HL-60 (cell line): ENCODE measurements at places on chromosomes 2 and 18.

GRCh38 chr2:238710787-238711186 is 137.1 kb upstream of the TWIST2 start:
- DNase-seq = no peak

- no peak for DNase-seq
Observed at GRCh38 chr2:123614596-123614995, 410.5 kb upstream of the CNTNAP5 start.

DNA sequence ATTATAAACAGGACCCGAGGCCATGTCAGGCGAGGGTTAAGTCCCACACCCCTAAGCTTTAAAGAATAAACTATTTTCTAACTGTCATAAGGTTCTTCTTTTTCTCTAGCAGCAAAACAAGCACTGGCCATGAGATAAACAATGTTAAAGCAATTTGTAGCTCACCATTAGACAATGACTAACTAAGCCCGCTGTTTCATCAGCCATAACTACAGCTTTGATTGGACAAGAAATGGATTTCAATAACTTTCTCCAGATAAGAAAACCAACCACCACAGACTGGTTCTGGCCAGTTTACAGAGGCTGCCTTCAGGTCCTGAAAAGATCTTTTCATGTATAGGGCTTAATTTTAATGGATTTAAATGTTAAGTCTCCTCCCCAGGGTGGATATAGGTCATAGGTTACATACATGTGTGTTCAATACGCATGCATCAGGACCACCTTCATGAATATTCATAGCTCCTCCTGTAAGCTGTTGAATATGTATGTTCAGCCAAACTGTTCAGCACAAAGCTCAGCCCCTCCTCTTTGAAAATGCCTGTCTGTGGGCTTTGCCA is 108.7 kb upstream of the RAB6C start:
- DNase-seq = no peak

DNA sequence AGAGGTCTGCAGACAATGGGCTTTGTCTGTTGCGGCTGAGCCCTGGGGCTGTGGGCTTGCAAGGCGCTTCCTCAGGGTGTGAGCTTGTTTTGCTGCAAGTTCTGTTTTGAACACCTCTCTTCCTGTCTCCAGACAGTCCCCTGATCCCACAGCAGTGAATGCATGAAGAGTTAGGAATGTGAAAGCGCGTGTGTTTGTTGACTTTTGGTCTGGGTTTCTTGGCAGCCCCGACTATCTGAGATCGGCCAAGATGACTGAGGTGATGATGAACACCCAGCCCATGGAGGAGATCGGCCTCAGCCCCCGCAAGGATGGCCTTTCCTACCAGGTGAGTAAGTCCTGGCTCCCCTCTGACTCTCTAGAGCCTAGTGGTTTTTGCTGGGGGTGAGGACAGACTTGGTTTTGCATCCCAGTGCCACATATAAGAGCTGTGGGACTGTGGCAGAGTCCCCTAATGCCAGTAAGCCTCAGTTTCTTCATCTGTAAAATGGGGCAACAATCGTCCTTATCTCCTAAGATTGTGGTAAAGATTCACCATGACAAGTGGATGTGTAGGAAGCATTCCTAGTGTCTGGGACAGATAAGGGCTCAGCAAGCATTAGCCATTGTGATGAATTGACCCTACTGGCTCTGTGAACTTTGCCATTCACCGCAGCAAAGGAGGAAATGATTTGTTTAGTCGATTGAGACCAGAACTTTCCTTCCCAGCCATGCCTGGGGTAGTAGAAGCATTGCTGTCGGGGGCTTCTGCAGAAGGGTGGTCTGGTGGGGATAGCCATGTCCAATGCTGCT is 3.0 kb downstream of the LBH start:
- DNase-seq = no peak

GRCh38 chr18:79136742-79137141 is 67.5 kb downstream of the ATP9B start:
- no peak for DNase-seq

DNA sequence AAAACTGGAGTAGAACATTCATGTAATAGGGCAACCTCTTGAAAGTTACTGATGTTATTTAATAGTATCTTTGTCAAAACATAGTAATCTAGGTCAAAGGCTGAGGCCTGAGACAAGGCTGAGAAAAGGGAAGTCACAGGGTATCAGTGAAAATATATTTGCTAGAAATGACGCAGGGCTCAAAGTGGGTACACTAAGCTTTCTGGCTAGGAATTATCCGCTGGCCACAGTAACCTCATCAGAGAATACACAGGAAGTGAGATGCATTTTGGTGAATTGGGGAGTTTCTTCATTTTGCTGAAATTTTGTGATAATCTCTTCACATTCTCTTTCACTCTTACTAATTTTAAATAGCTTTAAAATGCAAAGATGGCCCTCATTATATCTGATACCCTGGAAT is 206.8 kb downstream of the OTX1 start:
- DNase-seq = no peak

- no peak for DNase-seq
Observed at GRCh38 chr2:207252979-207253645, 87.4 kb upstream of the KLF7 start.

DNA sequence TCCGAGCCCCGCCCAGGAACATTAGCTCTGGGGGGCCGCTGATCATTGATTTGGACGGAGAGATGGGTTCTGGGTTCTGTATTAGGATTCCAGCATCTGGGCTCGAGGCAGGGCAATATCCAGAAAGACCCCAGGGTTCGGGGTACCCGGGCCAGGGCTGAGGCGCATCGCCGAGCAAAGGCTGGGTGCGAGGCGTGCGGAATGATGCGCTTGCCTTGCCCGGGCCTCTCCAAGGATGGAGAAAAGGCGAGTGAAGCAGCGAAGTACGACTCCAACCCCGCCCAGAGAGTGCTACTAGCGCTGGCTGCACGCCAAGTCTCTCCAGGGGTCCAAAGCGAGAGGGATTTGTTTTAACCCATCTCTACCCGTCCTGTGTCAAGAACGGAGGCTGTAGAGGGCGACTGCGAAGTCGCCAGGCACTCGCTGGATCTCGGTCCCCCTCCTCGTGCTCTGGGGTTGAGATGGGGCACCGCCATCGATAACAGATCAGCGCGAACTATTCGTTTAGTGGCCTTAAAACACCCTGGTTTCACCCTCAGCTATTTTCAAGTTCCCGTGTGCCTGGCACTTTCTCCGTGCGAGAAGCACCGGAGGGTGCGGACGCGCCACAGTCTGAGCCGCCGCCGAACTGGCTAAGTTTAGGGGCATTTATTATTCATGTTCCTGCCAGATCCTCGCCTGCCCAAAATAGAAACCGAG is 1.9 kb downstream of the ADCYAP1 start:
- no peak for DNase-seq

- DNase-seq = no peak
Observed at GRCh38 chr2:3801506-3801905, 98.1 kb downstream of the DCDC2C start.

DNA sequence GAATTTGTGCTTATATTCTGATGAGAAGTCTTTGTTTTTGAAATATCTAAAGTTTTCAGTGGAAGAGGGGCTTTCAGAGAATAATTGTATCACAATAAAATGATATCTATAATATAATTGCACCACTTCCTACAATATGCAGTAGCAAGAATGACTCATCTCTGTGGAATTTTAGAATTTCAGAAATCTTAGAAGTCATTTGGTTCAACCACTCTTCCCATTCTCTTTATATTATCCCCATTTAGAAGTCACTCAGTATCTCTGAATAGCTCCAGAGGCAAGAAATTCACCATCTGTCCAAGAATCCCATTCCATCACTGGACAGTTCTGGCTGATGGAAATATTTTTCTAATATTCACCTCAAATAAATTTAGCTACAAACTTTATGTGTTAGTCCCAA is 59.3 kb upstream of the CCDC68 start:
- no peak for DNase-seq

- no peak for DNase-seq
Observed at GRCh38 chr2:232898592-232899543, 28.8 kb downstream of the SNORC start.

- DNase-seq = no peak
Observed at GRCh38 chr2:110099471-110100225, 16.0 kb downstream of the MALL start.

- no peak for DNase-seq
Observed at GRCh38 chr2:157761520-157761919, 114.6 kb downstream of the ACVR1 start.

DNA sequence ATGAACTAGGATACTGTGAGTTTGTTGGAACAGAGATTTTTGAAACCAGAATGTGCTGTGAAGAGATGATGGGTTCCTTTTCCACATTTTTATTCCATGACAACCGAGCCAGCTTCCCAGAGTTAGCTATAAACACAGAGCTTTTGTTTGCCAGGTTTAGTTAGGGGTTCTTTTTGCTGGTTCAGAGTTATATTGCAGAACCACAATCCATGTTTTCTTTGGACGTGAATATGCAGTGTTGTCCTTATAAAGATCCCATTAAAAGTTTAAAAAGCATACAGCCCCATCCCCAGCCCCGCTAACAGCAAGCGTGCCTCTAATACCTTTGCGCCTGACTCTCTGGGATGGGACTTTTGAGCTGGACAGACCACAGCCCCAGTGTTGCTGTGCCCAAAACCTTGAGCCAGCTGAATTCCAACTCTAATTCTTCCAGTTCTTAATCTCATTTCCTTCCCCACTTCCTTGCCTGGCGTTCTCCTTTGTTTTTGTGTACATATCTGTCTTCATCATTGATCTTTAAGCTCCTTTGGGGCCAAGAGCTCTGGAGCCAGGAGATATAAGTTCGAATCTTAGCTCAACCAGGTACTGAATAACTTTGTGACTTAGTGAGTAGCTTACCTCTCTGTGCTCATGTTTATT is 72.3 kb downstream of the SPATS2L start:
- DNase-seq = no peak

GRCh38 chr2:144834363-144834762 is 314.4 kb upstream of the ZEB2 start:
- DNase-seq = no peak

- no peak for DNase-seq
Observed at GRCh38 chr2:241514986-241515737, 6.8 kb upstream of the STK25 start.

DNA sequence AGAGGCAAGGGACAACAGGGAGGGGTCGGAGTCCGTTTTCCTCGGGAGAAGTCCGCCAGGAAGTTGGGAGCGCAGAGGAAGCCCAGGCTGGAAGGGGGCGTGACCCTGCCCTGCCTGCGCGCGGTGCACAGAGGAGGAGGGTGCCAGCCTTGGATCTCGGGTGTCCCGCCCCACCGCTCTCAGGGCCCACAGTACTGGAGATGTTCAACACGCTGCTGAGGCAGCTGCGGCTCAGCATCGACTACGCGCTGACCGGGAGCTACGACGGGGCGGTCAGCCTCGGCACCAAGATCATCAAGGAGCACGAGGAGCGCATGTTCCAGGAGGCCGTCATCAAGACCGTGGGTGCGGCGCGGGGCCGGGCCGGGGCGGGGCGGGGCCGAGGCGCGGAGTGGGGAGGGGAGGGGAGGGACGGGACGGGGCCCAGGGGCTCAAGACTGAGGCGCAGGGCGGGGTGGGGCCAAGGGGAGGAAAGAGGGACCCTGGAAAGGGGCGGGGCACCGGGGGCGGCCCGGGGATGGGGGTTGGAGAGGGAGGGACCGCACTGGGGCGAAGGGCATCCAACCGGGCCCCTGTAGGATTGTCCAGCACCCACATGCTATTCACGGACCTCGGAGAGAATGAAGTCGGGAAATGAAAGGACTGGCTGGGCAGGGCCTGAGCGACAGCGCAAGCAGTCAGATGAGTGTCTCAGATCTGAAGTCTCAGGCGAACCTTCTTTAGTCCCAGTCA is 36.6 kb downstream of the POMC start:
- no peak for DNase-seq

DNA sequence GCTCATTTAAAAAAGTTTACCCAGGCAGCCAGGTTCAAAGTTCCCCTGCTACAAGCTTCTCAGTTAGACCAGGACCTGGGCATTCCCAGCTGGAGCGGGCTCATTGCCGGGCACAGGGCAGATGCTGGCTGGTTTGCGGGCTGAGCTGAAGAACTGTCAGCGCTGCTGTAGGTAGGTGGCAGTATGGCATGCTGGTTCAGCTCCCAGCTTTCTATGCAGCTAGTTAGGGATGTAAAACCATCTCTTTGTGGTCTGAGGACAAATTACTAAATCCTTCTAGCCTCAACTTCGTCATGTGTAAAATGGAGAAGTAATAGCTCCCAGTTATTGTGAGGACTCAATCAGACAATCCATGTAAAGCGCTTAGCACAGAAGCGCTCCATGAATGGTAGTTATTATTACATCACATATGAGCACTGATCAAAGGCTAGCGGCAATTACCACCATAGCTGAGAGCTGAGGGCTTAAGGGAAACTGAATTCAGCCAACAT is 2.4 kb upstream of the LDLRAD4 start:
- peak; percentile 81 for DNase-seq

GRCh38 chr18:48711651-48712486 is 173.0 kb downstream of the CTIF start:
- DNase-seq = peak; percentile 34

DNA sequence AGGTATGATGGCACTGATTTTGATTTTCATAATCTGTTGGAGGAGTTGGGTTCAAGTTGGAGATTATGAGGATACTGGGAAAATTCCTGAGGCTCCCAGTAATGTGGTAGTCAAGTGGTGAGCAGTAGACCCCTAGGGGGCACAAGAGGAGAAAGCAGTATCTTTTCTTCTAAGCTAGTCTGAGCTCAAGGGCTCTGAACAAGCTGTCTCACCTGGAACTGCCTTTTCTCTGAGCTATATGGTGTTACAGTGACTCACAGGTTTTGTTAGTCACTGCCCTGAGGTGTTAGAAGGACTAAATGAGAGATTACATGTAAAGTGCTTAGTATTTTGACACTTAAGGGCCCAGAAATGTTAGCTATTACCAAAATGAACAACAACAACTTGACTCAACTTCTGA is 42.2 kb downstream of the CD302 start:
- DNase-seq = no peak

- no peak for DNase-seq
Observed at GRCh38 chr2:4356109-4356508, 652.7 kb downstream of the DCDC2C start.

- DNase-seq = no peak
Observed at GRCh38 chr2:22694856-22695255, 690.1 kb upstream of the KLHL29 start.

DNA sequence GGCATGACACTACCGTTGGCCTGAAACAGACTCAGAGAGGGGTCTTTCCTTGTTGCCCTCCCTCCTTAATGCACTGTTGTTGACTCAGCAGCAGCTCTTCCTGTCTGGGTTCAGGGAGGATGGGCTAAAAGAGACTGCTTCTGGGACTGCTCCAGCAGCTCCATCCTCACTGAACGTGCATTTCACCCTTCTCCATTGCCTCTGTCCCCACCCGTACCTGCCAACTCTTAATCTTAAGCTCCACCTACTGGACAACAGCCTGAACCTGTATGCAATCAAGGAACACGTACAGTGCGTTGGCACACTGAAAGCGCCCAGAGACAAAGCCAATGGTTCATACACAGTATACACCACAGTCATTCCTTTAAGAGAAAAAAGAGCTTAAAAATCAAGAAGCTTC is 230.8 kb upstream of the RAB6C start:
- no peak for DNase-seq

- DNase-seq = no peak
Observed at GRCh38 chr2:128196471-128196931, 105.5 kb downstream of the UGGT1 start.

- no peak for DNase-seq
Observed at GRCh38 chr18:57057890-57058289, 89.0 kb upstream of the BOD1L2 start.

- DNase-seq = no peak
Observed at GRCh38 chr2:61249521-61250071, 87.6 kb downstream of the C2orf74 start.
